Gastroesophageal sphincter (tissue), 4 donors: ENCODE measurements at places on chromosomes 7 and 10.
A peak's percentile ranks its signal among the peaks of the same experiment; 100 is the strongest.

- H3K36me3 ChIP-seq = no peaks in the 10 kb centered on the region
- no peaks in the 10 kb centered on the region for H3K4me1 ChIP-seq
- H3K27ac ChIP-seq = no peak overlapping the region
- H3K4me3 ChIP-seq = no peak overlapping the region
- no peak for ATAC-seq
- no peaks in the 10 kb centered on the region for H3K27me3 ChIP-seq
Measured at GRCh38 chr10:16952080-16952479, 134.9 kb upstream of the RSU1 start.

DNA sequence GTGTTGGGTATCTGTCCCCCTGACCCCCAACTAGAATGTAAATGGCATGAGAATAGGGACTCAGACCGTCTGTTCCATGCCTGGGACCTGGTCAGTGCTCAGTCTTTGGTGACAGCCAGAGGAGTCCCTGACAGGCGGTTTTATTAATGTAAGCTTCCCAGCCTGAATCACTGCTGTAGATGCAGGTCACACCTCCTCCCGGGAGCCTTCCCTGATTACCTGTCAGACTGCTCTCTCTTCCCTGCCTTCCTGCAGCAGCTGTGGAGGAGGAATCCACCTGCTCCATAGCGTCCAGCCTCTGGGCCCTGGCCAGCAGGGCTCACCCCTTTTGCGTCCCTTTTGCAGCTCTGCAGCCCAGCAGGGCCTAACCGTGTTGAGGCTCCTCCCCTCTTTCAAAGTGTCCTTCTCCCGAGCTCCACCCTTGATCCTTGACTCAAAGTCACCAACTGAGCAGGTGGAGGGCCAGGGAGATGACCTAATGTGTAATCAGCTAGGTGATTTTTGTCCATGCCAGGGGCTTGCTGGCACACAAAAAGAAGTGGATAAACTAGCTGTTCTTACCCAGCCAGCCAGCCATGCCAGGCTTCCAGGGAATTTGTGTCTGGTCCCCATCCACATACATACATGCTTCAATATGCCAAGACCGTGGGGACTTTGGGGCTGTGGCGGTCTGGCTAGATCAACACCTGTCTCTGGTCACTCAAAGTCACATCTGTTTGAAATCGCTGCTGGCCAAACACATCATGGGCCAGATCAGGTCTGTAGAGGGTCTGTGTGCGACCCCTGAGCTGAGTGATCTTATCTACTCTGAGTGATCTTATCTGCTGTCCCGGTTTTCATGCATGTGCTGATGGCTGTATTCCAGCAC is 195.1 kb downstream of the CCDC3 start:
- no peak overlapping the region for H3K4me3 ChIP-seq
- no peak for ATAC-seq
- H3K27me3 ChIP-seq = no peaks in the 10 kb centered on the region
- no peak overlapping the region for H3K27ac ChIP-seq

DNA sequence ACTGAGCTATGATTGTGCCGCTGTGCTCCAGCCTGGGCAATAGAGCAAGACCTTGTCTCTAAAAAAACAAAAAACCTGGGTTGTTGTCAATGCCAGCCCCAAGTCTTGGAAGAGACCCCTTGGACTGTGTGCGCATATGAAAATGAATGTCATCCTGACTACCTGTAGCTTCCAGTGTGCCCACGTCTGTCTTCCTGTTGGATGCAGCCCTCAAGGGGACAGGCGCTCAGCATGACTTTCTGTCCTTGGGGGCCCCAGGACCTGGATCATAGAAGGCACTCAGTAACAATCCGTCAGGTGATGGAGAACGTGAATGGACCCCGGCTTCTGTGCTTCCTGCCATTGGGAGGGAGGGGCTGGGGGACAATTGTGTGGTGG is 9.0 kb downstream of the PRF1 start:
- no peaks in the 10 kb centered on the region for H3K36me3 ChIP-seq
- no peak overlapping the region for H3K27ac ChIP-seq
- ATAC-seq = no peak

DNA sequence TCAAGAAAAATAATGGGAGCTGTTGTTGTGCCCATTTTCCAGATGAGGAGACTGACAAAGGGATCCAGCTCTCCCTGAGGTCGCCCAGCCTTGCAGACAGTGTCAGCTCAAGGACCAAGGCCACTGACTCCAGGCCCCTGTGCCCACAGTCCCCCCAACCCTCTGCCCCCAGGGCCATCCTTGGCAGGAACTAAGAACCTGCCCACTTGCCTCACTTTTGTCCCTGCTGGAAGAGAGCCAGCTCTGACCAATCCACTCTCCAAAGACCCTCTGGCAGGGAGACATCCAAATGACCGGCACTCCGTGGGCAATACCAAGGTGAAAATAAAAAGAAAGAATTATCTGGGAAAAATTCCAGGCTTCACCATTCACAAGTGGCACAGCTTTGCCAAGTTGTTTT is 101.3 kb downstream of the TCERG1L start:
- ATAC-seq = no peak
- no peak overlapping the region for H3K4me3 ChIP-seq
- no peak overlapping the region for H3K27ac ChIP-seq
- H3K36me3 ChIP-seq = no peaks in the 10 kb centered on the region

GRCh38 chr7:154256150-154256549 is 204.0 kb downstream of the DPP6 start:
- H3K4me3 ChIP-seq = no peak overlapping the region
- H3K36me3 ChIP-seq = no peaks in the 10 kb centered on the region
- H3K27me3 ChIP-seq = no peaks in the 10 kb centered on the region
- ATAC-seq = no peak
- H3K4me1 ChIP-seq = no peaks in the 10 kb centered on the region
- no peak overlapping the region for H3K27ac ChIP-seq

DNA sequence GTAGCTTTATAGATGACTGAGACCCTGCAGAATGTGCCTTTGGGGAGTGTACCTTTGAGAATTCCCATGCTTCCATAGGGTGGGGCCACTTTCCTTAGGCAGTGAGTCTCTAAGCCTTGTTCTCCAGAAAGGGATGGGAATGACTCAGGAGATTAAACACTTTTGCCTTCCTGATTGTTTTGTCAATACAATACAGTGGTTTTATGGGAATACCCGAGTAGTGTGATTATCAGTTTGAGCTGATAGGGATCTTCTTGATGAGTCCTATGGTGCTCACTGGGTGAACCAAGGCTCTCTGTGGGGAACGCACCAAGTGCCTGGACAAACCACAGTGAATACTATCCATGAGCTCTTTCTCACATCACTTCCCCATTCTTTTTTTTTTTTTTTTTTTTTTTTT is 6.3 kb downstream of the MYOF start:
- peaks cover 99% of the 10 kb centered on the region for H3K4me1 ChIP-seq
- no peaks in the 10 kb centered on the region for H3K36me3 ChIP-seq
- no peak overlapping the region for H3K4me3 ChIP-seq
- peak overlapping the region; percentile 95 for H3K27ac ChIP-seq

DNA sequence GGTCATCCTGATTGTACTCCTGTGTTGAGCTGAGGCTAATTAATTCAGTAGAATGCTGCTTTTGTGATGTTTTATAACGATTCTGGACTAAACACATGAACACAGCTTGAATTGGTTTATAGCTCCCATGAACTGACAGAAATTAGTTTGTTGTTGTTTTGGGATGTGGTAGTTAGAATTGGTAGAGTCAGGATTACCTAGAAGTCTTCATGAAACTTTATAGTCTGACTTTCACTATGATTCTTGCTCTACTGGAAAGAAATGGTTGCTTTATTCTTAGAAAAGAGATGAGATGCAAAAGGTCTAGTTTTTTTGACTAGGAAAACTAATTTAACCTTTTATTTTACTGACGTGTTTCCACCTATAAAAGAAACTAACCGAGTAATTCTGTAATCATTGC is 23.4 kb upstream of the TRUB1 start:
- no peaks in the 10 kb centered on the region for H3K27me3 ChIP-seq
- no peaks in the 10 kb centered on the region for H3K4me1 ChIP-seq
- no peak overlapping the region for H3K4me3 ChIP-seq
- ATAC-seq = no peak
- H3K27ac ChIP-seq = no peak overlapping the region

GRCh38 chr10:74973741-74974392 is 137.6 kb upstream of the SAMD8 start:
- H3K4me1 ChIP-seq = peaks cover 47% of the 10 kb centered on the region
- no peak for ATAC-seq
- H3K27me3 ChIP-seq = no peaks in the 10 kb centered on the region

- H3K4me3 ChIP-seq = no peak overlapping the region
- no peaks in the 10 kb centered on the region for H3K36me3 ChIP-seq
- H3K4me1 ChIP-seq = no peaks in the 10 kb centered on the region
- no peak overlapping the region for H3K27ac ChIP-seq
- no peaks in the 10 kb centered on the region for H3K27me3 ChIP-seq
- no peak for ATAC-seq
Measured at GRCh38 chr10:3554121-3554522, 230.9 kb downstream of the KLF6 start.
